ENCODE measurements at places on chromosomes 2 and 18.

DNA sequence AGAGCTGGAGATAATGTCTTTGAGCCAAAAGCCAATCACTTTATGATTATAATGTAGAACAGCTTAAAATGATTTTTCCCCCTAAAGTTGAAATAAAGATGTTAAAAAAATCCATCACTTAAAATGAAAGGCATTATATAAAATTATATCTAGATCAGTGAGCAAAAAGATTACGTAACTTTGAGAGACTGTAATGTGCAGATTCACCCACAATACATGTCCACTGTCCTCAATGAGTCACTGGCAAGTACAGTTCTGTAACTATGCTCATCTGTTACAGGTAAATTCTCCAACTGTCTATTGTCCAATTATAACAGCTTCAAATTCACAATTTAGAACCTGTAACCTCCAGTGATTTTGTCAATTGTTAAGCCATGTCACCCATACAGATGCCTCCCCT, 19.0 kb downstream of the FAM161A start:
- no peak for DNase-seq

DNA sequence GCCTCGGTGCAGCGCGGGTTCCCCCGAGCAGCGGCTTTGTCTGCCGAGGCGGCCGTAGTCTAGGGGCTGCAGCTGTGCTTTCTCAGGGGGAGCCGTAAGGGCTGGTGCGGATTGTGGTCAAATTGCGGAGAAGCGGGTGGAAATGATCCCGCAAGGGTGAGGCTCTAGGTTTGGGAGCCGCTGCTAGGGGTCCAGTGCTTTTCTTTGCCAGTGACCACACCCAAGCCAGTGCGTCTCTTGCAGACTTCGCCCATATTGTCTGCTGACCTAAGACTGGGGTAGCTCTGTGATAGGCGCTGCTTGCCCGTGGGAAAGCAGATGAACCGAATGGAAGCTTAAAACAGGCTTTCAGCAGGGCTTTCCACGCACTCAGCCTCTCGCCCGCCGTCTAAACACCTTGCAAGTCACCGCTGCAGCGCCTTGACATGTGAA, 2.1 kb downstream of the DPYSL5 start:
- no peak for DNase-seq

DNA sequence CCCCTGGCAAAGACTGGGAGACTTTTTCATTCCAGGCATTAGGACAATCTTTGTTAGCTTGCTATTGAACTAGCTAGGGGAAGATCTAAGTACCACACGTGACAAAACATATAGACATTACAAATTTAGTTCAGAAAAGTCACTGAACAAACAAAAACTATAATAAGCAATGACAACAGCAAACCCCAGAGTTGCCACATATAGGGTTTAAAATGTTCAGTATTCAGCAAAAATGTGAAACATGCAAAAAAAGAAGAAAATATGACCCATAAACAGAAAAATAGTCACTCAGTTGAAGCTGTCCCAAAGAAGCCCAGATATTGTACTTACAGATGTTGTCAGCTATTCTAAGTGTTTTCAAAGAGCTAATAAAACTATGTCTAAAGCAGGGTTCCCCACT, 431.1 kb upstream of the CDH2 start:
- DNase-seq: no peak

GRCh38 chr18:5512176-5512575, 31.6 kb downstream of the EPB41L3 start:
- no peak for DNase-seq

GRCh38 chr2:148244593-148245292, 223.9 kb downstream of the MBD5 start:
- peak; percentile 65 for DNase-seq

GRCh38 chr2:47218899-47219525, 63.9 kb upstream of the STPG4 start:
- no peak for DNase-seq

- DNase-seq: no peak
Observed at GRCh38 chr18:37249171-37249886, 316.3 kb downstream of the CELF4 start.

DNA sequence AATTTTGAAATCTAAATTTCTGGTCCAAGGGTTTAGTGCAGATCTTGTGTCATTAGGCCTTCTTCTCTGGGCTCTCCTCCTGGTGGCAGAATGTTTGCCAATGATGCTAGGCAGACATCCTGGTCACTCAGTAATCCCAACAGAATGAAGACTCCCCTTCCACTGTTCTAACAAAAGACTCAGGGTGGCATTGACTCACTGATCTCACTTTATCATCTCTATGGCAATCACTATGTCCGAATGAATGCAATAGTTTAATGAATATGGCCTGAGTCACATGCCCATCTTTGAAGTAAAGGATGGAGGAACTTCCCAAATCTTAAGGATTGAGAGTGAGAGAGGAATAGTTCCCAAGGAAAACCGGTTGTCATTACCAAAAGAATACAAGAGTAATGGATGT, 261.1 kb downstream of the KCNE4 start:
- no peak for DNase-seq

DNA sequence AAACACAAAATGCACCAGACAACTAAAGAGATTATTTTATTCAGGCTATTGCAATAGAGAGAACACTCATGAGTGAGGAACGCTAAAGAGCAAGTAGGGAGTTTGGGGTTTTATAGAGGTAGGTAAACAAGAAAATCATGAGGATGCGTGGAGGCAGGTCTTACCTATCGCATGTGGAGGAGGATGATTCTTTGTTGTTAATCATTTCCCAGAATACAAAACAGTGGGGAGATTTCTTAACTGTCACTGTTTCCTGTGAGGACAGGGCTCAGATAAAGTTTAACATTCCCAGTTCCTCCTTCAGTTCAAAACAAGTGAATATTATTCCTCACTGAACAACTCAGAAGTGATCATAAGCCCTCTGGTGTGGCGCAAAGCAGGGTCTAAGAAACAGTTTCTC, 156.1 kb upstream of the MGAT5 start:
- DNase-seq: no peak

- peak; percentile 9 for DNase-seq
Observed at GRCh38 chr2:44668336-44668735, 273.2 kb upstream of the SIX3 start.

DNA sequence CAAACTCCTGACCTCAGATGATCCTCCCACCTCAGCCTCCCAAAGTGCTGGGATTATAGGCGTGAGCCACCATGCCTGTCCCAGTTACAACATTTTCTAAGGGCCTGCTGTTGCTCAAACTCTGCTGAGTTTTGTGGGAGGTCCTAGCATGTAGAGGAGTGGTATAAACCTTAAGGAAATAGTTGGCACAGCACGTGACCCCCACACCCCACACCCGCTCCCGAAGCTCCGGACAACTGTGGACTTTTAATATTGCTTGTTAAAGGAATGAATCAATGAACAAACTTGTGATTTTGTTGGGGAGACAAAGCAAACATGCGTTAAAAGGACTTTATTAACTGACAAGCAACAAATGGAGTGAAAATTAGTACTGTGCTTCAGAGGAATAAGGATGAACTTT, 137.8 kb upstream of the GATA6 start:
- no peak for DNase-seq

GRCh38 chr2:98868548-98869271, 67.3 kb downstream of the CRACDL start:
- DNase-seq: no peak

DNA sequence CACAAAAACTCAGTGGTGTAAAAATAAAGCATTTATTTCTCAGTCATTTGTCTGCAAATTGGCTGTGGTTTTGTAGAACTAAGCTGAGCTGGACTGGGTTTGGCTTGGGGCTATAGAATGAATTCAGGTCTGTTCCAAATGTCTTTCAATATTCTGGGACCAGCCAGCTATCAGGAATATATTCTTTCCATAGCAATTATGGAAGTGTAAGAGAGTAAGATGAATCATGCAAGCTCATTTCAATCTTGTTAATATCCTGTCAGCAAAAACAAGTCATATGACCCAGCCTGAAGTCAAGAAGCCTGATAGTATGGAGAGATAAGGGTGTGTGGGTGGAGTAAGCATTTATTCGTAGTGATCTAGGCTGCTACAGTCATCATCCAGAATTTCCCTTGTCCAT, 481.0 kb upstream of the CDH2 start:
- DNase-seq: no peak

DNA sequence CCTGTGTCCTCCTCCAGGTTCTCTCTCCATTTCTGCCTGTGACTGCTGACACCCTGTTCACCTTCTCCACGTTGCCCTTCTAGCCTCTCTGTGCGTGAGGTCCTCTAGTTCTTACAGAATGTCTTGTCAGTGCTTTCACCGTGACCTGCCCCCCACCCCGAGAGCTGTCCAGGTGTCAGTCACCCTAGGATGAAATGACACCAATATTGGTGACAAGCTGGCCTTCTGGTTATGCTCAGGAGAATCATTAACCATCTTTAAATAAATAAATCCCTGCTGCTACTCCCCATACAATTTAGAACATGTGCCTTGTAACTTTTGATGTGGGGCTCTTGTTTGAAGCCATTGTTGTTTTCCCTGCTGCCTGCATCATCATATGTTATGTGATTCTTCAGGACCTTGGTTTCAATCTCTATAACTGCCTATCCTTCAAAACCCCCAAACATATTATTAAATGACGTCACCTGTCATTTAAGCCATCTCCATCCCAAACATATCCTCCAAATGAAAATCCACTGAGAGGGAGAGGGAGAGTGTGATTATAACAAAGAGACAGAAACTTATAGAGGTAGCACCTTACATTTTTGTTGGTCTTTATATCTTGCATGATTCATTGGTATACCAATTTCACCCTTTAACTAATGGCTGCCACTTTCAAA, 496.3 kb downstream of the PARD3B start:
- DNase-seq: no peak

DNA sequence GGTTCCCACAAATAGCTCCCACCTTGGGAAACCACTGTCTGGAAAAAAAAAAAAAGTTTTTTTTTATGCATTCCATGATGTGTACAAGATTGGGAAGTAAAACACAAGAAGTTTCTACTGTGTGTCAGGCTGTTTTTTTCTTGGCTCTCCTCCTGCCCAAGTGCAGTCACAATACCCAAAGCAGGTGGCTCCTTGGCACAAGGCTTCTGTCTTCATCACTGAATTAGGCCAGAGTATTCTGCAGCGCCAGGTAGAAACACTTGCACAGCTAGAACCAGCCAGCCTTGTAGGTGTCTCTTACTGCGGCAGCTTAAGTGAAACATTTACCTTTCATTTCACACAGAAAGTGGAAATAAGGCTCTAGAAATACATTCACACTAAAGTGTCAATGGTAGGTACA, 23.8 kb upstream of the MAL start:
- DNase-seq: no peak

GRCh38 chr18:32771871-32772580, 797 bp downstream of the KLHL14 start:
- DNase-seq: no peak

DNA sequence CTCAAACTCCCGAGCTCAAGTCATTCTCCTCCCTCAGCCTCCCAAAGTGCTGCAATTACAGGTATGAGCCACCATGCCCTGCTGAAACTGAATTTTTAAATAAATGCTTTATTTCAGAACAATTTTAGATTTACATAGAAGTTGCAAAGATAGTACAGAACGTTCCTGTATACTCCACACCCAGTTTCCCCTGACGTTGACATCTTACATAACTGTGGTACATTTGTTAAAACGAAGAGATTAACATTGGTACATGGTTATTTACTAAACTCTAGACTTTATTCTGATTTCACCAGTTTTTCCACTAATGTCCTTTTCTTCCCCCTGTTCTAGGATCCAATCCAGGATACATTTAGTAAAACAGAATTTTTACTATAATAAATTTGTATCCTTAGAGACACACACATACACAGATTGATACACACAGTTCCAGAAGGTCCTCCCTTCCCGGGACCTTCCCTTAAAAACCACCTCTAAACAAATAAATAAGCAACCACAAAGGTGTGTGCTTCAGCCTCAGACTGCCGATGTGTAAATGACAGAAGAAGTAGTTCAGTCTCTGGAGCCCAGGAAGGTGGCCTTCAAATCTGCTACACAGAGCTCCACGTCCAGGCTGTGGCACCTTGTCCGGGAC, 6.9 kb downstream of the NEU2 start:
- DNase-seq: no peak

- DNase-seq: no peak
Observed at GRCh38 chr2:196101325-196101991, 32.8 kb upstream of the DNAH7 start.

GRCh38 chr18:63844254-63844653, 43.3 kb upstream of the SERPINB2 start:
- DNase-seq: peak; percentile 39

DNA sequence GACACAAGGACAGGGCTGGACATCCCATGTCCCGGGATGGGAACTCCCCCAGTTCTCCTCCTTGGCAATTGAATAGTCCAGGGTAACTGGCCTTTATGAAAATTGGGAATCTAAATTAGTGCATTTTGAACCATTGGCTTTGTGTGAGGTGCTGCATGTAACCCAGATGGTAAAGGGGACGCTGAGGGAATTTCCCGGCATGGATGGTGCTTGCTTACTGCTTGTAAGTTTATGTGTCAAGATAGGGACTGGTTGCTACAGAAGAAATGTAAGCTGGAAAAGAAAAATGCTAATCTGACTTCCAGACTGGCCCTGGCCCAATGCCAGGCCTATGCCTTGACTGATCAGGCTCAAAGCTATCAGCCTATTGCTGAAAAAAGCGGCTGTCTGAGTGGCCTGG, 1096.7 kb upstream of the DDX18 start:
- DNase-seq: no peak

DNA sequence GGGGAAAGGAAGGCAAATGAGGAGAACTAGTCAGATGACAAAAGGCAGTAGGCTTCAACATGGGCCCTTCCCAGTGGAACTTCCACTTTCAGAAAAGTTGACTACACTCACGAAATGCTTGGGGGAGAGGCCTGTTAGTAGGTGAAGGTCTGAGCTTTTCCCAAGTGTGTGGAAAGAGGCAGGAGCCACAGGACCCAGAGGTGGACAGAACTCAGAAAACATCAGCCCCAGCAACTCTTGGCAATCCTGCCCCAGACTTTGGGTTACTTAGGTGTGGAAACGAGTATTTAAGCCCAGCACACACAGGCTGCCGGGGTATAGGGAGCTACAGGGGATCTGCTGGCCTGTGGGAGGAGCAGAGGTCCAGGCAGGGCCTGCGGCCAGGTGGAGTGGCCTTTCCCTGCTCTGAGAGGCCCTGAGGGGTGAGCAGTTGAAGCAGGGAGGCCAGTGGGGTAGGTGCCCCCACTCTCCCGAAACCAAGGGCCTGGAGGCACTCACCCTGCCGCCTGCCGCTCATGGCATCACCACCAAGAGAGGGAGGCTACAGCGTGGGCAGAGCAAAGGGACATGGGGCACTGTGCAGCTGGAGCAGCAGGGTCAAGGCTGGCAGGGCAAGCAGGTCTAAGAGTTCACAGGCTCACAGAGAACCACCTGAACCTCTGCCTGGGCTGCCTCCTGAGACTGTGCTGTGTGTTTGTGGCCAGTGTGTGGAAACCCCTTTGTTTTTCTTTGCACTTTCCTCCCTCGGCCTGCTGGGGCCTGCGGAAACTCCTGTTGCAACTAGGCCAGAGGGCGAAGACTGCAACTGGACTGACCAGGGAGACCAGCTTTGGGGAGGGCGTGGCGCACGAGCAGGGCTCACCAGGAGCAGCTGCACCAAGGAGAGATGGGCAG, 130.7 kb upstream of the SERTAD2 start:
- DNase-seq: no peak

DNA sequence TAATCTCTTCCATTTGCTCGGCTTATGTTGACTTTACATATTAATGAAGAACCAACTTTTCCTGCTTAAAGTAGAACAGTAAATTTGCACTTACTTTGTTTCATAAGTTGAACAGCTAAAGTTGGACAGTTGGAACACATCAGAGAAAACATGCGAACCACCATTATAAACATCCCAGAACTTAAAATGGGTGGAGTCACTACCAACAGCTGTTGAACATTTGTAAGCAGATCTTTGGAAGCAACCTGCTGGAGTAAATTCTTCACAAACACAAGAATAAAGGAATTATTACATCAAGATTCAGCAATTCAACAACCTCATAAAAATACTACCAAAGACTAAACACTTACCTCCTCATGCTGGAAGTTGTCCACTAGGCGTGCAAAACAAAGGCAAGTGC, 96.4 kb upstream of the DNER start:
- DNase-seq: no peak

Measured in ACHN (cell line).